ENCODE measurements at places on chromosomes 1 and 21.

DNA sequence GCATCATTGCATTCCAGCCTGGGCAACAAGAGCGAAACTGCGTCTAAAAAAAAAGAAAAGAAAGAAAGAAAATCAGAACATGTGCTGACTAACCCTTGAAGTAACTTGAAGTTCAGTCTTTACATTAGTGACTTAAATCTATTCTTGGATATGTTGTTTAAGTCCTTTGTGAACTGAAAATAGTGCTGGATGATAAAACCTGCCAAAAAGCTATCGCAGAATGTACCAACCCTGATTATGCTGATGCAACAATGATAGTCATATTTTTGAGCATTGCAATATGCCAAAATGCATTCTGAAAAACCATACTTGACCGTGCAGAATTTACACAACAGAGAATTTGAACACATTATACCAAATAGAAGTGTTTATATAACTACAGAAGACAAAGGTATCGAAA lies 30.7 kb downstream of the SHISAL2A start:
- no peak for DNase-seq

DNA sequence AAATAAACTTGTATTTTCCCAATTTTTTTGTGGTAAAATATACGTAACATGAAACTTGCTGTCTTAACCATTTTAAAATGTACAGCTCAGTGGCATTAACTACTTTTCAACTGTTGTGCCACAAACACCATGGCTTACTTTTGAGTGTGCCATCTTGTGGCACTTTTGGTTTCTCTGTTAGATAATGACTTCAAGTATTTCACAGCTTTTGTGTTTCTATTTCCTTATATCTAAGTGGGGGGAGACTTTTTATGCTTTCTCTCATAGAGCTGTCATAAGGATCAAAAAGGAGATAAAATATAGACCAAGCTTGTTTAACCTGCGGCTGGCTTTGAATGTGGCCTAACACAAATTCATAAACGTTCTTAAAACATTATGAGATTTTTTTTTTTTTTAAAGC lies 44.3 kb downstream of the CDC14A start:
- DNase-seq, result no peak

DNA sequence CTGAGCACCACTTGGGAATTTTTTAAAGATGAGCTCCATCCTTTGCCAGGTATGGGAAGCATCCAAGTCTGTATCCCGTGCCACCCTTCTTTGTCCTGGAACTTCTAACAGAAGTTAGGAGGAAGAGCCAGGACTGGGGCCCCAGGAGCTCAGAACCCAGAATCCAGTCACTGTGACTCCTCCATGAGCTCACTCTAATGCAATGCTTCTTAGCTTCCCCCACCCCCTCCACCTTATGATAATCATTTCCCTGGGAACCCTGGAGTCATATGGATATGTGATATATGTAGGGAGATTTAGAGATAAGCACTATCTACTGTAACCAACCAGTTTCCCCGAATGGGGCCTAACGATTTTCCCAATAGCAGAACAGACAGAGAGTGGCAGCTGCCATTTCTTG lies 758 bp upstream of the SPRR5 start:
- no peak for DNase-seq

- DNase-seq, result no peak
These were observed 265.8 kb downstream of the LRRC7 start for GRCh38 chr1:69833536-69833935.

GRCh38 chr1:107294686-107295085 lies 153.8 kb downstream of the NTNG1 start:
- no peak for DNase-seq

DNA sequence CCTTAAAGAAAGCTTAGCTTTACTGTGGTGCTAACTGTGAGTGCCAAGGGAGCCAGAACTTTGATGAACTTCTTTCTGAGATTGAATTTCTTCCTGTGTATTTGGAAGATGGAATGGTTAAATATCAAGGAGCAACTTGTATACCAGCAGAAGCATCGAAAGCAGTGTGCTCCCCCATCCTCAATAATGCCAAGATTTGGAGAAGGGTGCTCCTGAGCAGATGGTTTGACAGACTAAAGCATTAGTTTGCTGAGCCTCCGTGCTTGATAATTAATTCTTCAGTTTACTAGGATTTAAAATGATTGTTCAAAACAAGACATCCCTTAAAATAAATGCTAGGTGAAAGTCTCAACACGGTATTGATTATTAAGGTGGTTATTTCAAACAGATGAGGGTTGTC lies 42.4 kb upstream of the AKT3 start:
- DNase-seq, result no peak

DNA sequence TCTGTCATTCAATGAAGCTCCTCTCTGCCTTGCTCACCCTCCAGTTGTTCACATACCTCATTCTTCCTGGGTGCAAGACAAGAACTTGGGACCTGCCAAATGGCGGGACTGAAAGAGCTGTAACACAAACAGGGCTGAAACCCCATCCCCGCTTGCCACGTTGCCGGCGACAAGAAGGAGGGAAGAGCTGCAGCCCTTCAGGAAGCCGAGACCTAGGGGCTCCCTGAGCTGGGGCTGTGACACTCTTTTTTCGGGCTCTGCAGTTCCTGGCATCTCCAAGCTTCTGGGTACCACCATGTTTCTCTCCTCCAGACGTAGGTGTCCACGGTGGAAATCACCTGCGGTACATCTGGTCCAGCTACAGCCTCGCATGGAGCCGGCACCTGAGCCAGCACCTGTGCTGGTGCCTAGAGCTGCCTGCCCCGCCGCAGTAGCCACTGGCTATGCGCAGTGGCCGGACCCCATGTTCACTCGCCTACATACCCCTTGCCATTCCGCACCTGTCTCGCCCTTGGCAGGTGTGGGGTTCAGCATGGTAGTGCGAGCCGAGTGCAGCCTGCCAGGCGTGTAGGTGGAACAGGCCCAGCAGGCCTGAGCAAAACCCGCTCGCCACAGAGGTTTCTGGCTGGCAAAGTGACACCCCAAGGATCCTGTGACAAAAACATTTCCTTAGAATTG lies 367.0 kb upstream of the NEGR1 start:
- DNase-seq, result no peak

DNA sequence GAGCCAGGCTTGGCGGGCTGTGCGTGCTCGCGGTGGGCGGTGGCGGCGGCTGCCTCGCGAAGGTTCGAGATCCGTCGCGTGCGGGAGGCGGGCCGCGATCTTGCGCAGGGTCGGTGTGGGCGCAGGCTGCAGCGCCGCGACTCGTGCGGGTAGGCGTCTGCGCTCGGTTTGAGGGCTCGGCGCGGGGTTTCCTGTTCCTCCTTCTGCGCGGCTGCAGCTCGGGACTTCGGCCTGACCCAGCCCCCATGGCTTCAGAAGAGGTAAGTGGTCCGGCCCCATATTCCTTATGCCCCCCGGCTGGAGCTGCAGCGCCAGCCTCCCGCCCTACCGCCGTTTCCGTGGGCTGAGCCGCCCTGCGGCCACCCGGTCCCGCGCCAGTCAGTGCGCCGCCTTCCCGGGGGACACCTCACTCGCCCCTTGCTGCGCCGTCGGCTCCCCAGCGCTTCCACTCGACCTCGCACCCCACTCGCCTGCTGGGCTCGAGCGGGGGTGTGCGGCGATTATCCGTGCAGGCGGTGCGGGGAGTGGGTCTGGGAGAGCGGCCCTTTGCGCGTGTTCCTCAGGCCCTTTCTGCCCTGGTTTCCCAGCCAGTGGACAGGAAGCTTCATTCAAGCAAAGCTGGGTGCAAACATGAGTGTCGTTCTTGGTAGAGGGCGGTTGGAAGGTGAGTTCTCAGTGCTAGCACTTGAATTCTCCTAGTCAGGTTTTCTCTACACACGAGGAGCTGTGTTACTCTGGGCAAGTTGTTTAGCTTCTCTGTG lies at the start of gene CACYBP:
CACYBP (plus strand) TSS at position 12 of the 761 bp plus-strand sequence; CDS start at position 246, 234 bp downstream.
- DNase-seq, result no peak

GRCh38 chr1:222165629-222166028 lies 382.3 kb downstream of the HHIPL2 start:
- no peak for DNase-seq

- no peak for DNase-seq
These were observed 36.7 kb downstream of the PEX14 start for GRCh38 chr1:10511494-10511885.

GRCh38 chr1:62142496-62142895 lies 52.2 kb upstream of the L1TD1 start:
- no peak for DNase-seq

DNA sequence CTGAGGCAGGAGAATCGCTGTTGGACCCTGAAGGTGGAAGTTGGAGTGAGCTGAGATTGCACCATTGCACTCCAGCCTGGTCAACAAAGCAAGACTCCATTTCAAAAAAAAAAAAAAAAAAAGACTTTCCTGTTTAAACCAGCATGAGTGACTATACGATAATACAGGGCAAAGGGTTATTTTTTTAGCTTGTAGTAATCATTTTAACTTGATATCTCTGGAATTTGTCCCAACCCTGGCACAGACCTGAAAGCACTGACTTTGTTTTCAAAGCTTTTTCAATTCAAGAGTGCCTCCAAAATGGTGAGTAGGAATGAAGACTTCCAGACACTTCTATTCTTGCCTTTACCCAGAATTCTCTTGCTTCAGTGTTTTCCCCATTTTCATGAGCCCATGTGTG lies 4.4 kb upstream of the TMCO2 start:
- DNase-seq, result no peak

GRCh38 chr1:32352239-32352745 lies 10.0 kb downstream of the FAM229A start:
- no peak for DNase-seq

- DNase-seq, result no peak
These were observed 315.8 kb upstream of the KAZN start for GRCh38 chr1:14282707-14283106.

GRCh38 chr1:43321331-43321891 lies 16.2 kb upstream of the MPL start:
- no peak for DNase-seq

DNA sequence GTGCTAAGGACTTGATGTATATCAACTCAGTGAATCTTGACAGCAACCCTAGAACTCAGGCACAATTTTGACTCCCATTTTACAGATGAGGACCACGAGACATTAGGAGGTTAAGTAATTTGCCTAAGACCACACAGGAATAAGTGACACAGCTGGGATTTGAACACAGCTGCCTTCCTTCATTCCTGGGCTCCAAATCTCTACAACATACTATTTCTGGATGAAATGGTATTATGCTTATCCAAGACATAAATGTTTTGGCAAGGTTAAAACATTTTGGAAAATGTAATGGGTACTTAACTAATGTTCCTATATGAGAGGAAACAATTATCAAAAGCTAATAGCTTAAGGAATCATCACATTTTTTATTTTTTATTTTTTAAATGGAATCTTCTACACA lies 4.8 kb downstream of the CLDN8 start:
- no peak for DNase-seq

DNA sequence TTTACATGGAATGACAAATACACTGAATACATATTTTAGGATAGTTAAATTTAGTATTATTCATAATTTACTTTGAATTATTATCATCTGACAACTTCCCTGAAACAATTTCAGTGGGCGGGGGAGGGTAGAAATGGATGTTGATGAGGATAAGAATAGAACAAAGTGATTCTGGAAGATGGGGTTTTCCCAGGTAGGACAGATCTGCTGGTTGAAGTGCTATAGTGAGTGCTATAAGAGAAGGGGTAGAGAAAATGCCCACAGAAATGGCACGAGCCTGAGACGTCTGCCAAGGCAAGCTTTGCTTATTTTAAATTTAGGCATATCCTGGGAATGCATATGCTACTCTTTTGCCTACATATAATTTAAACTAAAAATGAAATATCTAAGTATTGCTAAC lies 3.2 kb downstream of the CFH start:
- DNase-seq, result no peak

GRCh38 chr1:243315455-243315854 lies 59.6 kb downstream of the SDCCAG8 start:
- no peak for DNase-seq

GRCh38 chr1:67680486-67680885 lies 4.5 kb upstream of the GADD45A start:
- no peak for DNase-seq

DNA sequence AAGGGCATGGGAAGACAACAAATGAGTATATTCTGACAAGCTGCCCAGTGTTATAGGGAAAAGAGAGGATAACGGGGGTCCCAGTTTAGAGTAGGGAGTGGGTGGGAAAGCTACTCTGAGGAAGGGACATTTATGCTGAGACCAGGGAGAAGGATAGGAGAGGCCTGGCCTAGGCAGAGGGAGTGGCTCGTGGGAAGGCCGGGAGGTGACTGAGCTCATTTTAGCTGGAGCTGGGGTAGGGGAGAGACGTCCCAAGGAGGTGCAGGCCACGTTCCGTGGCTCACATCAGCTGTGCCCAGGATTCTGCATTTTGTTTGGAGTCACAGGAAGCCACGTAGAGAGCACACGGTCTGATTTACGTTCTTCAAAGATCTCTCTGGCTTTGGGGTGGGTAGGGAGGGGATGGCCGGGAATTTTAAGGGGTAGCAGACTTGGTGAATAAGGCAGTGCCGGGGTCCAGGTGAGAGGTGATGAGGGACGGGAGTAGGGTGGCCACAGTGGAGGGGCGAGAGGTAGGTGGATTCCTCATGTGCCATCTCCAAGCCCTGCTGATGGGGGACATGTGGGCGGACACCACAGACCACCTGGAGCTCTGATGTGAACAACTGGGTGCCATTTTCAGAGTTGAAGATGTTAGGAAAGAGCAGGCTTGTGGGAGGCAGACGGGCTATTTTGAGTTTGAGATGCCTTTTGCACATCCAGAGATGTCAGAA lies 4.7 kb downstream of the TINAGL1 start:
- DNase-seq, result no peak

- DNase-seq, result no peak
These were observed 22.3 kb upstream of the C1orf105 start for GRCh38 chr1:172398193-172398592.

DNA sequence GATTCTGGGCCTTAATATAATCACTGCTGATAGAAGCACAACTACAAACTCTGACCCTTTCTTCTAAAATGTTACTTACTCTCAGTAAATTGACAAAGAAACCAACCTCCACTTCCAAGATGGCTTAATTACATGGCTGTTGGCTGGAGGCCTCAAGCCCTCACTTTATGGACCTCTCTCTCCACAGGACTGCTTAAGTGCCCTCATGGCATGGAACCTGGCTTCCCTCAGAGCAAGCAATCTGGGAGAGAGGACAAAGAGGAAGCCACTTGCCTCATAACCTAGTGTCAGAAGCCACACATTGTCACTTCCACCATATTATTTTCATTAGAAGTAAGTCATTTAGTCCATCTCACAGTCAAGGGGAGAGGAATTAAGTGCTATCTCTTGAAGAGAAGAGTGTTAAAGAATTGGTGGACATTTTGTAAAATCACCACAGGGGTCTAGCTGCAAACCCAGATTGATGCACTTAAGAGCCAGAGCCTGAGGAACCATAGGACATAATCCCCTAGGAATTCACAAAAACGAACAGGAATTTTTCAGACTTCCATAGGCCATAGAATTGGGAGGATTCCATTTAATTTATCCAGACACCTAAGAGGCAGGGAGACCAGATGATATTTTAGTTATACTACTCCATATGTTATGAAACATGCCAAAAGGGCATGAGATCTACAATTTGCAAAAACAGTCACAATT lies 97.5 kb upstream of the TNFSF4 start:
- no peak for DNase-seq

DNA sequence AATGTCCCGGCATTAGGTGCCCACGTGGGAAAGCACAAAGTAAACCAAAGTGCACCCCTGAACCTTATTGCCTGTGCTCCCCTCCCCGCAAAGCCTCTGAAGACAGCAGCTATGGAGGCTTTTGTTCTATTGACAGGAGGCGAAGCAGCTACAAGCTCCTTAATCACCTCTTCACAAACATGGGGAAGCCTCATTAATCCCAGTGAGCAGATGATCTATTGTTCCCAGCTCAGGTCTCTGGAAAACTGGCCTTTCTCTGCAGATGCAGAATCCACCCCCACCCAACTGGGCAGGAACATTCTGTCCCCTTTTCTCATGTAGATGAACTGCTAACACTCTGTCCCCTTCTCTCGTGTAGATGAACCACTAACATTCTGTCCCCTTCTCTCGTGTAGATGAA lies 190.5 kb upstream of the CSF3R start:
- no peak for DNase-seq
